ENCODE measurements at places on chromosomes 16 and 17.

- no peak for DNase-seq
These were observed 3.3 kb upstream of the ZG16B start for GRCh38 chr16:2826591-2827373.

DNA sequence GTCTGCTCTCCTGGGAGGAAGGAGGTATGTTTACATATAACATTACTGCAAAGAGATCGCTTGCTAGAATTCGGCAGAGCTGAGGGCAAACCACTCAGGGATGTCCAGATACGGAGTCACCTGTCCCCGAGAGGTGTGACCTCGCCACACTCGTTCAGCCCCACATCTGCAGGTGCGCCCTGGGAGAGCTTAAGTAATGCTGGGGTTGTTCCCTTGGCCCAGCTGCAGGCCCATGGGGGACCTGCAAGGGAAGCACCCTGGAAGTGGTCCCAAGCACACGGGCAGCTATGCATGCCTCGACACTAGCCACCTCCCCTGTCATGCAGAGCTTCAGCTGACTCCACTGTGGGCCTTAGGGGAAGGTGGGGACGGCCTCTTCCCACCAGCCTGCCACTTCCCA lies 22.2 kb downstream of the USP22 start:
- DNase-seq, result no peak

GRCh38 chr17:74351552-74352210 lies 10.0 kb downstream of the BTBD17 start:
- DNase-seq, result no peak

GRCh38 chr17:32910769-32911168 lies 17.2 kb upstream of the TMEM98 start:
- no peak for DNase-seq

DNA sequence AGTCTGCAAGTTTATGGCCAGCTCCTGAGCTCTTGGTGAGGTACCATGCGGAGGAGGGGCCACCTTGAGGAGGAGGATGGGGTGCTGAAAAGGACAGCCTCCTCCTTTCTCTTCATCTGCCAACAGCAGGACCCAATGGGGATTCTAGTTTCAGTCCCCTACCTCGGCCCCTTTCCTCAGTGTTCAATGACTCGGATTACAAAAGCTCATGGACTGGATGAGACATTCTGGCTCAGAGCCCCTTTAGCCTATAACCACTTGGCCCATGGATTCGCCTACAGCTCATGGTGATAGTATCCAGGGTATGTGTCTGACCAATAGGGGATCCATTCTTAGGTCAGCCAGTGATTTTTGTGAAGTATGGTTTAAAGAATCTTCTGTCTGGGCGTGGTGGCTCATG lies 8.5 kb upstream of the PIK3R6 start:
- no peak for DNase-seq

DNA sequence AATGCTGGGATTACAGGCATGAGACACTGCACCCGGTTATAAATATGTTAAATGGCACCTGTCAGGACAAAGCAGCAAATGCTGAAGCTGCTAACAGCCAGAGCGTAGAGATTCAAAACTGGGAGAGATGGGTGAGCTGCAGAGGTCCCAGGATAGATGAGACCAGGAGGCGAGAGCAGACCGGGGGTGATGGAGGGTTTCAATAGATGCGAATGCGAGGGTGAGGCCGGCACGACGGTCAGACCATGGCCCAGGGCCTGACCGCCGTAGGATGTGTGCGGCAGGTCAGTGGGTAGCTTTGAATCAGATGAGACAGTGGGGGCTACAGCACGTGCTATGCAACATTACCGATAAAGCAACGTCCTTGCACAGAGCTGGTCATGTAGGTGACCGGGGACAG lies 14.3 kb downstream of the CCDC40 start:
- no peak for DNase-seq

GRCh38 chr17:50507871-50508572 lies at the start of gene MYCBPAP:
Gene MYCBPAP, plus strand, starts transcription at chr17:50508439. Its CDS starts 236 bp downstream, at chr17:50508675.
- peak; percentile 66 for DNase-seq

DNA sequence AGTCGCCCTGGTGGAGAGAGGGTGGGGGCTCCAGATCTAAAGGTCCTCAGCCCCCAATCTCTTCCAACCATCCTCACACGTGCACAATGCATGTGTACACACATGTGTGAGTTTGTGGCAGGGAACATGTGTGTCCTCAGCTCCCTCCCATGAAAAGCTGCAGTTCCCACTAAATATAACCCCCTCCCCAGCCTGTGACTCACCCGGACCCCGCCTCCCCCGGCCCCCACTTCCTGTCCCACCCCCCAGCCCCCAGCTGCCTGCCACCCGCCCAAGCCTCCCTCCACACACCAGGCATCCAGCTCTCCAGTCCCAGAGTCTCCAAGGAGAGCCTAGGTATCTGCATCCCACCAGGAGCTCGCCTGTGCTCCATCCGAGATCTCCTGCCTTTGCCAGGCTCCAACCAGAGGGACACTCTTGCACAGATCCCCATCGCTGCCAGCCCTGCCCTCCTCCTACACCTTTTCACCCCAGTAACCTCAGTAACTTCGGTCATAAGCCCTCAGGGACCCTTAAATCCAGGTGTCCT lies 3.9 kb downstream of the DLG4 start:
- no peak for DNase-seq

- no peak for DNase-seq
These were observed 18.3 kb upstream of the CLEC18A start for GRCh38 chr16:69932691-69933392.

- no peak for DNase-seq
These were observed 14.6 kb downstream of the MYO15A start for GRCh38 chr17:18122990-18123753.

DNA sequence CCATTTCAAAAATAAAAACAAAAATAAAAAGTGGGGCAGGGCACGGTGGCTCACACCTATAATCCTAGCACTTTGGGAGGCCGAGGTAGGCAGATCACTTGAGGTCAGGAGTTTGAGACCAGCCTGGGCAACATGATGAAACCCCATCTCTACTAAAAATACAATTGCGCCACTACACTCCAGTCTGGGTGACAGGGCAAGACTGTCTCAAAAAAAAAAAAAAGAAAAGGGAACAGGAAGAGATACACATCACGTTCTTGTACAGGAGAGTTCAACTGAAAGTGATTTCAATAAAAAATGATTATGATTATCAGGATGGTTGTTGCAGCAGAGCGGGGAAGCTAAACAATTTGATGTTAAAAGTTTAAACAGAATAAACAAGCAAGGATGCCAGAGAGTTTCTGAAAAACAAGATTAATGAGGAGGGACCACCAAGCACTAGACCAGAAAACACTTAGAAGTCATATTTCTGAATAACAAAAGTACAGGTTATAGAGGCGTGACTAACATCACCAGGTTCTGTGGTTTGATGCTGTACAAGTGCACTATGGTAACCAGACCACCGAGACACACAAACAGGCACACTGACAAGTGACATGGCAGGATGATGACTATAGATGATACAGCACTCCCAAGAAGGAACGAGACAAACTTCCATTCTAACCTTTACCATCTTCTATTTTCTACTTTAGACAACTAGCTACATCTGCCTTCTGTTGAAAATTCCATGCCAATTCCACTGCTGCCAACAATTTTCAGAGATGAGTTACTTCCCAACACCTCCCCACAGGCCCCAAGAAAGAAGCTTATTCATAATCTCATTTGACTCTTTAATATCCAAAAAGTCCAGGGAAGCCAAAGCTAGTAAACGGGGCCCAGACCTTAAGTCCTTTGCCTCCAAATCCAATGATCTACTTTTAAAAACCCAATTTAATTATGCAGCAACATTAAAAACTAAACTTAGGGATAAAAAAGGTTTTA lies 11.8 kb downstream of the DNAJA2 start:
- DNase-seq, result no peak

GRCh38 chr17:8287651-8288335 lies 677 bp upstream of the RANGRF start:
- DNase-seq, result no peak

DNA sequence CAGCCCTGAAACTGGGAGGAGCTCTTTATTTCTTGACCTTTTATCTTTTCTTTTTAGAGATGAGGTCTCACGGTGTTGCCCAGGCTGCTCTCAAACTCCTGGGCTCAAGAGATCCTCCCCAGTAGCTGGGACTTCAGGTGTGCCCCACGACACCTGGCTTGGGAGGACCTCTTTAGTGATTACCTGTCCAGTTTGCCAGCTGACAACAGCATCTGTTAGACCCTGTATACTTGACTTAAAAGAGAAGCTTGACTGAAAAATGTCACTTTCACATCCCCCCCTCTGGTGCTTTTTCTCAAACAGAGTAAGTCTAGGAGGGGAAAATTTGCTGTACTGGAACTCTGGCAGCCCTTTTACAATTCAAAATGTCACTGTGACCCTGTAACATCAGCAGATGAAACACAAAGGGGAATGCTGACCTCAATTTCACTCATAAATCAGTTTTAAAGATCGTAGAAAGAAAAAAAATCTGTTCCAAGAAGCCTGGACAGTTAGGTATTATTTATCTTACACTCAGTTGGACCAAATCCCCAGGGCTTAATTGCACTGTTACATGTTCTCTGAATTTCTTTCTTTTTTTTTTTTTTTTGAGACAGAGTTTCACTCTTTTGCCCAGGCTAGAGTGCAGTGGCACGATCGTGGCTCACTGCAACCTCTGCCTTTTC lies 1.8 kb upstream of the ERN1 start:
- no peak for DNase-seq

GRCh38 chr16:28192806-28193529 lies 18.8 kb downstream of the XPO6 start:
- DNase-seq, result peak; percentile 71

GRCh38 chr16:67658849-67659674 lies 998 bp downstream of the ACD start:
- no peak for DNase-seq

- no peak for DNase-seq
These were observed 16.7 kb downstream of the ANKRD40 start for GRCh38 chr17:50690887-50691549.

- no peak for DNase-seq
These were observed 9.8 kb downstream of the MYO1C start for GRCh38 chr17:1482680-1483079.

DNA sequence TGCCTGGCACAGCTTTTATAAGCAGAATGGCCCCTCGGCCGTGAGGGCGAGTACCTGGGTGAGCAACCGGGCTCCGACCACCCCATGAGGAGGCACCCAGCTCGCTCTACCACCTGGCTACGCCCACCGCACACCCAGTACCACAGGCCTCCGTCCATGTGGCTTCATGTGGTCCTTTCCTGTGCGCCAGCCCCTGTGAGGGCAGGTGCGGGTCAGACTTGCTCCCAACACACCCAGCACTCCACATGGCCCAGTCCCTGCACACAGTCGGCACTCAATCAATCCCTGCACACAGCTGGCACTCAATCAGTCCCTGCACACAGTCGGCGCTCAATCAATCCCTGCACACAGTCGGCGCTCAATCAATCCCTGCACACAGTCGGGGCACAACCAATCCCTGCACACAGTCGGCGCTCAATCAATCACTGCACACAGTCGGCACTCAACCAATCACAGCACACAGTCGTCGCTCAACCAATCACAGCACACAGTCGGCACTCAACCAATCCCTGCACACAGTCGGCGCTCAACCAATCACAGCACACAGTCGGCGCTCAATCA lies 4.0 kb downstream of the C1QTNF8 start:
- no peak for DNase-seq

- no peak for DNase-seq
These were observed 39.2 kb upstream of the TOX3 start for GRCh38 chr16:52586159-52586558.

GRCh38 chr16:89367538-89367915 lies 122.8 kb downstream of the ANKRD11 start:
- no peak for DNase-seq

GRCh38 chr16:85386467-85387170 lies 226.5 kb upstream of the GSE1 start:
- no peak for DNase-seq

DNA sequence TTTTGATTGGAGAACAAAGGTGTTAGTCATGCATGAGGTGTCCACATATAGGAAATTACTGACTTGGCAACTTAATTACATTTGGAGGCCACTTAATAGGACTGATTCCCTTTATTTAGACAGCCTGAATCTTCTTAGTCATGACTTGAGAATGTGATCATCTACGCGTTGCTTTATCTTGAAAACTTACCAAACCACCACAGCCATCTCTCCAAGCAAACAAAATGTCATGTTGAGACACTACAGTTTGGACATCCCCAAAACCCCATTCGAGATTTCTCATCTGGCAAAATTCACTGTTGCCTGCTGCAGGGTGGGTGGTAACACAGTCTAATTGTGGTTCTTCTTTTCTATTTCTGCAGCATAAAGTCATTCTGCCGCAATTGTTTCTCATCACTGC lies 176.5 kb upstream of the CDH5 start:
- DNase-seq, result no peak

GRCh38 chr16:79184464-79185030 lies 416.0 kb downstream of the MAF start:
- DNase-seq, result no peak

DNA sequence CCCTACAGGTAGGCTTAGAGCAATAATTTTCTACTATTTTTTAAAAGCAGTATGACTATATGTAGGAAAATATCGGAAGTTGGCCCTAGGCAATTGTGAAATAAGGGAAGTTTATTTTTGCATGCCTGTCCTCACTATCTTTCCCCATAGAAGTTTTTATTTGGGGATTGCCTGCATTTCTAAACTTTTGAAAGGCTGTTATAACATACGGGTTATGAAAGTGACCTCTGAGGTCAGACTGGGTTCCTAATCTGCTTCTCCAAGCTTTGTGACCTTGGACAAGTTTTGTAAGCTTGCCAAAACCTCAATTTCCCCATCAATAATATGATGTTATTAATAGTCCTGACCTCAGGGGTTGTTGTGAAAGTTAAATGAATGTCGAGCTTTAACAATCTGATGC lies 67.1 kb downstream of the ARHGAP44 start:
- DNase-seq, result no peak

GRCh38 chr17:9872852-9873251 lies 32.2 kb downstream of the RCVRN start:
- no peak for DNase-seq

DNA sequence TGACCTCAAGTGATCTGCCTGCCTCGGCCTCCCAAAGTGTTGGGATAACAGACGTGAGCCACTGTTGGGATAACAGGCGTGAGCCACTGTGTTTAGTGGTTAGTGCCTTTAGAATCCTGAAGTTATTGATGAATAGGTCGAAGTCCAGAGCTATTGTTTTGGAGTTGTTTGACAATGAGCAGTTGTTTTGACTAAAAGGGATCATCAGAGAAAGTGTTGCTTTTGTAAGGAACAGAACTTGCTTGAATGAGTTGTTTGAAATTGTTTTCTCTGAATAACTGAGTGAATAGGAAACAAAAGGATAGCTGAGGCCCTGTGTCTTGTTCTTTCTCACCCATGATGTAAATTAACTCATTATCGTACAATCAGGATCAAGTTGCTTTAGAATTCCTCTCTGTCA lies 46.6 kb downstream of the PRPSAP2 start:
- DNase-seq, result no peak

- no peak for DNase-seq
These were observed 80.2 kb upstream of the TOB1 start for GRCh38 chr17:50946223-50946890.

- peak; percentile 37 for DNase-seq
These were observed 100.7 kb downstream of the MGAT5B start for GRCh38 chr17:76968707-76969597.

GRCh38 chr17:50095626-50096037 lies 481 bp downstream of the PDK2 start:
- DNase-seq, result no peak

GRCh38 chr16:86374603-86375130 lies 135.7 kb upstream of the FOXF1 start:
- DNase-seq, result no peak

- DNase-seq, result no peak
These were observed 8.5 kb upstream of the SUPT4H1 start for GRCh38 chr17:58360296-58361063.
